Left lung (tissue), 14 donors: ENCODE measurements at places on chromosomes 3 and 15. TPM values are rescaled to one million over a fixed set of nuclear protein-coding genes. Genes with fewer than 3 reads are reported as not detected.

GRCh38 chr15:51288143-51289065 is 50.0 kb downstream of the CYP19A1 start:
- no peak for DNase-seq

- DNase-seq: no peak
Measured at GRCh38 chr3:109109574-109109973, 8.4 kb downstream of the MORC1 start.

DNA sequence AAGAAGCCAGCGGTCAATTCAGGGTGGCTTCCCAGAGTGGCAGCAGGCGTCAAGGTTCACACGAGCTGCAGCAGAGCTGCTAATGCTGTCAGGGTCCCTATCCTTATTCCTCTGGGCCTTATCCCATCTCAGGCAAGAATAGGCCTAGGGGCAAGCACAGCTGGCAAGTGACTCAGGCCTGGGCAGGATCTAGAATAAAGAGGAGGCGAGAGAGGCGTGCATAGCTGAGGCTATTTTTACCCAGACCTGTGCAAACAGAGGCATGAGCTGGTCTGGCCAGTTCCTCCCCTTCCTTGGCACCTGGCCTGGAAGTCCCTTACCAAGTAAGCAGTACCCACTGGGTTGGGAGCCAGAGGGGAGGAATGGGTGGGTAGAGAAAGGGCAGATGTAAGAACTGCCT is 12.2 kb upstream of the VIPR1 start:
- DNase-seq: peak; percentile 78

- DNase-seq: no peak
Measured at GRCh38 chr3:72310419-72311380, 525.8 kb upstream of the PROK2 start.

DNA sequence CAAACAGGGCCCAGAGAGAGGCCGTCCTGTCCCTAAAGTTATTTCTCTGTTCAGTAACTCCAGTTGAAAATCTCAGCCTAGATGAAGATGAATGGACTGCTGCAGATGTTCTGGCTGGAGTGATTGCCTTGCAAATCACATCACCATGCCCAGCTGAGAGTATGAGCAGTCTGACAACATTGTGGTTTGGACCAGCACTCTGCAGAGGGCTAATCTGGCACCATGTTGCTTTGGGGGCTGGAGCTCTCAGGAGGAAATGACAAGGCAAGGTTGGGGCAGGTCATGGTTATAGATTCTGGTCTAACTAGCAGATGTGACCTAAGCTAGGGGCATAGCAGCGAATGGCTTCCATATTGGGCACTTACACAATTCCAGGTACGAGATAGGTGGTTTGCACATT is 314.2 kb downstream of the CLSTN2 start:
- no peak for DNase-seq

GRCh38 chr3:155147588-155147987 is 67.5 kb downstream of the MME start:
- no peak for DNase-seq

- DNase-seq: no peak
Measured at GRCh38 chr3:122533931-122534334, 19.2 kb upstream of the KPNA1 start.

DNA sequence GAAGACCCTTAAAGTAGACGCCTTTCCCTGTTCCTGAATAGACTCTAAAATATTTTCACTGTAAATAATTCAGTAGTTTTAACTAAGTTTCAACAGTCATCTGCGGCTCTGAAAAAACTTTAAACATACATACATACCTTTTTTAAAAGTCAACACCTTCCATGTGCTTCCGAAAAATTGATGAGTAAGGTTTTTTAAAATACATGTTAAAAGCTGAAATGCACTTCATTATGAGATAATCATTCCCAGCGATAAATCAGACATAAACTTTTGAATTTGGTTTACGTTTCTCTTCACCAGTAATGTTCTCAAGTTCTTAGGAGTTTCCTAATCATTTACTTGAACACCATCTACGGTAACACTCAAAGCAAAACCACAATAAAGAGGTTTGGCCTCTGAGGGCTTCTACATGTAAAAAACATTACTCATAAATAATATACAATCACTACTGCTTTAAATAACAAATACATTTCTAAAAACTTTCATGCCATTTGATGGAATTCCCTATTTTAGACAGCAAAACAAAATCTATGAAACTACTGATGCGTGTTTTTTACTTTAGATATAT is 403.5 kb downstream of the SHQ1 start:
- no peak for DNase-seq

DNA sequence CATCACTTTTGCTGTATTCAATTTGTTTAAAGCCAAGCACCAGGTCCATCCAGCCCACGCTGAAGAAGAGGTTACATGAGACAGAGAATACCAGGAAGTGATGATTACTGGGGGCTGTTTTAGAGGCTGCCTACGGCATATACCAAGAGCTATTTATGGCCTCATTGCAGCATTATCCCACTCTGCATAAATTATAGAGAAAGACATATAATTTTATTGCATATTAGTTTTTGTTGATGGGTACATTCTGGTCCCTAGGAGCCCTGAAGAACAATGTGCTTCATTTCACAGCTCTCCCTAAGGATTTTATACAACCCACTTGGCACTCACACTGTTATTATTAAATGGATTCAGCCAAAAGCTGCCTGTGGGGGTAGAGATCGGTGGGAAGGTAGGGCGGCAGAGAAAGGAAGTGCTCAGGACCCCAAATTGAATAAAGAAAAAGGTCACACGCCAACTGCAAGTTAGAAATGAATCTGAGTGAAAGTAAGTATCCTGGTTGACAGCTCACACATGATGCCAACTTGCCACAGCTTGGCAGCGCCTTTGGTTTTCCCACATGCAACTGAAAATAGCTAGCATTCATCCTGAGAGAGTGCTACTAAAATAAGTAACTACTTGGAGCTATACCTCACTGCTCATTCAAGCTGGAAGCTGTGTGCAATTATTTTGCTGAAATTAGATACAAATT is 73.7 kb downstream of the CCNL1 start:
- DNase-seq: no peak

DNA sequence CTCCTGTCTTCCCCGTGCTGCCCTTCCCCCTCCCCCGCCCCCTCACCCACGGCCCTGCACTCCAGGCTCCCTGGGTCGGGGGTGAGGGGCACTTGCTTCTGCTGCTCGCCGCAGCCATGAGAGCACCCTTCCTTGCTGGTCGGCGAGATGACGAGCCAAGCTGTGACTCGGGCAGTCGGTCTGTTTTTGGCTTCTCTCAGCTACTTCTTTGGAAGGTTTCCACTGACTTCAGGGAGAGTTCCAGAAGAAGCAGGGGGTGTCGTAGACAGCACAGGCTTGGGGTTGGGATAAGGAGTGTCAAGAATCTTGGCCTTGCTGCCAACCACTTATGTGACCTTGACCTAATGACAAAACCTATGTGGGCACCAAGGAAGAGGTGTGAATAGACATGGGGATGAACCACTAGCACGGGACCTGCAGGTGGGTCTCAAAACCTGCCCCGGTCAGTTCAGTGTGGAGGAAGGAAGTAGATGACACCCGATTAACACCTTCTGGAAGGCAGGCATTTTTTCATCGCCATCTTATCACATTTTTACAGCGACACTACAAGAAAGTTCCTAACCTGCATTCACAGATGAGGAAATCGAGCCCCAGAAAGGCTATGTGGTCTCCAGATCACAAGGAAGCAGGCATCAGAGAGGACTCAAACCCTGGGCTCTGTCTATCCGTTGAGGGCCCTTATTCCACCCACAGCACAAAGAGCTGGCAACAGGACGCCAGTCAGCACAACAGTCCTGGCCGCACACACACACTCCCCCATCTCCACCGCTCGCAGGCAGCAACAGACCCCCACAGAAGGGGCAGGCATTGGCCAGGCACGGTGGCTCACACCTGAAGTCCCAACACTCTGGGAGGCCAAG is 120.9 kb downstream of the LIPC start:
- no peak for DNase-seq

DNA sequence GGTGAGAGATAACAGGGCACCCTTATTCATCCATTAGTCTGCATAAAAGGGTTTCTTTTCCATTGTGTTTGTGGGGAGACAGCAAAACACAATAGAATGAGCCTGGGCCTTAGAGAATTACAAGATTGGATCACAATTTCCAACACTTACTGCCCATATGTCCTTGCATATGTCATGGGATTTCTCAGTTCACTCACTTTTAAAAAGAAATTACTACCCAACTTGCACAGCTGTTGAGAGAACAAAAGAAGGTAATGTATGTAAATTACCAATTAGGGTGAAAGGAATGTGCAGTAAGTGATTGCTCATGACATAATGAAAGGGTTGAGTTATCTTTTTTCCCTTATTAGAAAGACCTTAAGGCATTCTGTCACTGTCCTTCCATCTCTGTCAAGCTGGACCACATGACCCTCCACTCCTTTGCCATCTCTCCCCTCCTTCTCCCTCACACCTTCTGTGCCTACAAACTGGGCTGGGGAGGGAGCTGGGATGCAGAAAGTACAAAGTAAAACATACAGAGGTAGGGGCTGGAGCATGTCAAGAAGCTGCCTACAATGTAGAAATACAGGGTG is 244.2 kb downstream of the ZMAT3 start:
- DNase-seq: no peak

GABRG3 gene
- 8.7 TPM for polyA plus RNA-seq

GOLGA8R gene
- polyA plus RNA-seq: 11.6 TPM

XYLB gene
- polyA plus RNA-seq: 5.8 TPM

NOP10 gene
- polyA plus RNA-seq: 99.8 TPM

SLC6A11 gene
- 0.23 TPM for polyA plus RNA-seq
